ENCODE measurements at places on chromosomes 13 and 19. TPM values are rescaled to one million over a fixed set of nuclear protein-coding genes. Genes with fewer than 3 reads are reported as not detected.

Gene MBNL2
- 110 TPM for total RNA-seq

Gene RNF17
- not detected for total RNA-seq

Gene CDX2
- not detected for total RNA-seq

Gene ZNF155
- 5.5 TPM for total RNA-seq

Gene GRIK5
- total RNA-seq, result 23.3 TPM

Gene ZNF154
- 8.4 TPM for total RNA-seq

Gene CCDC194
- total RNA-seq, result not detected

Gene FBXO17
- total RNA-seq, result 27.4 TPM

GRCh38 chr13:30134578-30134977 is 172.8 kb downstream of the KATNAL1 start:
- no peak for DNase-seq

- no peak for DNase-seq
Observed at GRCh38 chr13:30984620-30985019, 52.2 kb downstream of the TEX26 start.

DNA sequence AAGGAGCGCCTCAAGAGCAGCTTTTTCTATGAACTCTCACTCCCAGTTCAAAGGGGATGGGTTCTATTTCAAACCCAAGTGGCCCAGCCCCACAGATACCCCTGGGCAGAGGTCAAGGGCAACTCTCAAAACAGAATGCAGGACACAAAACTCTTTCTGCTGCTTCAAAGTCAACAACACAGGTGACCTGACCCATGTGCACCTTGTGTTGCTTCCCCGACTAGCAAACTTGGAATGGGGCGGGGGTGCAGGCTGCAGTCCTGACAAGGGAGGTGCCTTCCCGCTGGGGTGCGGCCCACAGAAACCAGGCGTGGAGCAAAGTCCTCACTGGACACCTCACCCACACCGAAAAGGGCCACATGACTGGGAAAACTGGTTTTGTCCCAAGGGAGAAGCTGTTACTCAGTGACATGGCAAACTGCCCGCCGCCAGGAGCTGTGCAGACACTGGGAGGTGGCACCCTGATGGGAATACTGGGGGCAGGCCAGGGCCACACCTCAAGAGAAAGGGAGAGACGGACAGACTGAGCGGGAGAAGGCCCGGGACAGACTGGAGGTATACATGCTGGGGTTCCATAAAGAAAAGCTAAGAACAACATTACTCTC is 17.4 kb downstream of the ZC3H4 start:
- no peak for DNase-seq

GRCh38 chr19:46192992-46193650 is 36.4 kb upstream of the IGFL1 start:
- no peak for DNase-seq

GRCh38 chr13:50133358-50133953 is 118.2 kb downstream of the KCNRG start:
- no peak for DNase-seq

GRCh38 chr13:75934889-75935288 is 298.8 kb downstream of the LMO7 start:
- DNase-seq, result no peak

Measured in sigmoid colon (tissue), 7 donors.